ENCODE measurements at places on chromosomes 1 and 21. TPM values are rescaled to one million over a fixed set of nuclear protein-coding genes. Genes with fewer than 3 reads are reported as not detected.
A peak's percentile ranks its signal among the peaks of the same experiment; 100 is the strongest.

NPL gene
- polyA plus RNA-seq = 9.0 TPM

ADORA3 gene
- 0.52 TPM for polyA plus RNA-seq

DNA sequence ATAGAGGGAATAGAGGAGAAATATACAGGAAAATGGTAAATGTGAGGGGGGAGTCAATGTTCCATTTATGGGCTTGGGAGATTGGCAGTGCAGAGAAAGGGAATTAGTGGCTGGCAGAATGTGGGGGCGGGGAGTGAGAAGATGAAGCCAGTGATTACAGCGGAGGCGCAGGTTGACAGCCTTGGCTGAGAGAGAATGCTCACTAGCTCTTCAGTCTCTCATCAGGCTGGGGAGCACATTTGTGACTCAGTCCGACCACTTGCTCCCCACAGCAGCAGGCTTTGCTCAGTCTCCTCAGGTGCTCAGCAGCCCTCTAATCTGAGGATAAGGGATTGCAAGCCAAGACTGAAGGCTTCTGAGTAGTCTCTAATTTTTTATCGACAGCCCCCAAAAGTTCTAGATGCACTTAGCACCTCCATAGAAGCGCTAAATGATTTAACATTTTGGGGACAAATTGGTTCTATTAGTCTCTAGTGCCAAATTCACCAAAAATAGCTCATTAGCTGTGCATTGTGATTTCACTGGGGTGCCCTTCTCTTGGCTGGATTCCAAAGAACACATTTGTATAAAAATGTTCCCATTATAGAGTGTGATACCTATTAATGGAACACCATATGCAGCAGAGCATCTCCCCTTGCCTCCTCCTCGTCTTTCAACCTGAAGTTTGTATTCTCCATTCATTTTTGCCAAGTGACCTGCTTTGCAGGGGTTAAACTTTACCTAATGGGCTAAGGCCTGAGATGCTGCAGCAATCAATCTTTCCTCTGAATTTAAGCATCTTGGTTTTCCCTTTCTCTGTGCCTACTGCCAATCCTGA lies 191.8 kb downstream of the ZNF326 start:
- DNase-seq = no peak

CDA gene
- polyA plus RNA-seq = 3.8 TPM

DNA sequence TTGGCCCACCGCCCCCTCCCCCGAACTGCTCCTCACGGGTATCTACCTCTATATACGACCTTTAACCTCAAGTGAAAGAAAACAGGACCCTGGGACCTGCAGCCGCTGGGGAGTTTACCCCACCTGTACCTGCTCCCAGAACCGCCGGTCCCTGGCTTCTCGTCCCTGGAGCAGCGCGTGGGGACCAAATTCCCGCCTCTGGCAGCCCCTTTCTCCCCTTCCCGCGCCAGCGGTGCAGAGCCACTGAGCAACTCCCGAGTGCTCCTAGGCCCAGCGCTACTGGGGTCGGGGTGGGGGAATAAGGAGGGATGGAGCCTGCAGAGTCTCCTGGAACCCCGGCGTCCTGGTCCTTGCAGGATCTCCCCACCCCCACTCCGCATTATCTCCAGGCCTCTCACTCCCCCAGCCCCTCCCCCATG lies 1.6 kb downstream of the SYT6 start:
- no peak for DNase-seq

DNA sequence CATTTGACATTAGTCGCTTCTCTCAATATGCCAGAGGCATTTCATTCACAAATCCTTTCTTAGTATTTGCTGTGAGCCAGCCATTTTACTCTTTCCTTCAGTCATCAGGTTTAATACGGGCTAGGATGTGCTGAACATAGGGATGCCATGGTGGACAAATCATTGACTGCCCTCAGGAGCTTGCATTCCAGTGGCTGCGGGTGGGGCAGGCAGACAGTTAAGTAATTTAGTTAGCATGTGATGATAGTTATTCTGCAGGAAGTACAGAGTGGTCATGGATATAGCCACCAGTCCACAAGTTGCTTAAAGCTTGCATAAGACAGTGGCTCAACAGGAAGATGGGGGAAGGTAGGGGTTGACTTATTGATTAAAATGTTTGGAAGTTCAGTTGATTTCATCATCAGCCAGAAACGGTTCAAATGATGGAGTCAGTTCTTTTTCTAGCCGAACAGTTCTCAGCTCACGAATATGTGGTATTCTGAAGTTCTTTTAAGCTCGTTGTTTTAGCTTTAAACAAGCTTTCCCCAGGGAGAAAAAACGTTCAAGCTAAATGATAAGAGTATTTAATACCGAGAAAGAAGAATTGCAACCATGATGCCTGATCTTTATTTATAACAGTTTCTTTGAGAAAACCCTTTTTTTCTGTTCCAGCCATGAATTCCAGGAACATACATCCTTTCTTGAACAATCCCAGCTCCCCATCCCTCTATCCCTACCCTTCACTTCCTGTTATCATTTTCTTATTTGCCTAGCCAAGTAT lies 1.4 kb downstream of the SLC22A15 start:
- DNase-seq = no peak

S100A3 gene
- 0.25 TPM for polyA plus RNA-seq

DNA sequence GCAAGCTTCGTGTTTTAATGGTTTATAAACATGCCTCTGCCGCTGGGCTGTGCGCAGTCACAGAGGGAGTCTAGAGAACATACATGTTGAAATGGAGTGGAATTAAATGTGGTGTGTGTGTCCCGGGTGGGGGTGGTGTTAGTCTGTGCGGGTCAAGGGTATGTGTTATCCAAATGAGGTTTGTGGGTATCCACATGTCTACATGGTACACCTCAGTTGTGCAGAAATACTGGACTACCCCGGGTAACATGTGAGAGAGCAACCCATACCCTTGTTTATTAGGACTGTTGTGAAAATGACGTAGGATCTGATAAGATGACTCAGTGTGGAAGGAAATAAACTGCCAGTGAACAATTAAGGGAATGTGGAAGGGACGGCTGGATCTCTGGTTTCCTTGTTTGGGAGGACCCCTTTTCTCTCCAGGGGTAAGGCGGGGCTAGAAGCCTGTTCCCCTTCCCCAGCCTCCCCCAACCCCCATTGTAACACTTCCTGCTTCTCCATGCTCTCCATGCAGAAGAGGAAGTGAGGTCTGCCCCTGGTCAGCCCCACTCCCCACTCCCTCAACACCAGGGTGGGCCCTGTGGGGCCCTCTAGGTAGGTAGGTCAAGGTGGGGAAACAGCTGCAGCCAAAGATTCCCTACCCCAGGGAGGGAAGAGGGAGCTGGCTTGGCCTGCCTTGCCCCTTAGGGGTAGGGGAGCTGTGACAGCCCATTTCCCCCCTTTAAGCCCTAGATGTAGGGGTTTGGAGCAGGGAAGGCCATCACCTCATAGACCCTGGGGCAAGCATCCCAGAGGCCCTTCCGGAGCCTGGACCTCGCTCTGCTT lies 690 bp downstream of the EPS8L3 start:
- no peak for DNase-seq

OPRD1 gene
- 0.52 TPM for polyA plus RNA-seq

GRCh38 chr1:8494681-8495080 lies 176.8 kb downstream of the SLC45A1 start:
- DNase-seq = no peak

PSRC1 gene
- 29.8 TPM for polyA plus RNA-seq

ZCCHC17 gene
- polyA plus RNA-seq = 53.9 TPM

- no peak for DNase-seq
These were observed 30.0 kb downstream of the PPP2R5A start for GRCh38 chr1:212315184-212315583.

GRCh38 chr1:20271498-20272400 lies 18.9 kb upstream of the VWA5B1 start:
- no peak for DNase-seq

PPIAL4G gene
- polyA plus RNA-seq = 0.13 TPM

- no peak for DNase-seq
These were observed 47.5 kb upstream of the IPO9 start for GRCh38 chr1:201781437-201781836.

GRCh38 chr1:170498876-170499275 lies 33.1 kb upstream of the GORAB start:
- no peak for DNase-seq

DNA sequence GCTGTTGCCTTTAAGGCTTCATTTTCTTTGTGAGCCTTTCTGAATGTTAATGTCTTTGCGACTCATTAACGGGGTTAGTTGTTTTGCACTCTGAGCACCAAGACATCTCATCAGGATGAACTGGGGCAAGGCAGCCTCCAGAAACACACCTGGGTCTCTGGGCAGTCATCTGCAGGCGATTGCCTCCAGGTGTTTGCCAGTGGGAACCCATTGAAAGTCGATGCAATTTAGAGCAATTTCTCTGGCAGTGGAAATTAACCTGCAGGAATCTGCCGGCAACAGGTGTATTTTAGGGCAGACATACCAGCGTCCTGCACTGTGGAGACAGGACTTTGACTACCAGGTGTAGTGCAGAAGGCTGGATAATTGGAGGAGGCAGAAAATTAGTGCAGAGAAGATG lies 661.0 kb upstream of the PTBP2 start:
- peak; percentile 3 for DNase-seq

Data from left kidney (tissue), 8 donors.